Activated CD4-positive, alpha-beta T cell treated with anti-CD3 and anti-CD28 coated beads for 4 hours (primary cell): ENCODE measurements at places on chromosomes 11 and 22.

GRCh38 chr11:9887472-9887871, 223.6 kb downstream of the SWAP70 start:
- no peak for DNase-seq

DNA sequence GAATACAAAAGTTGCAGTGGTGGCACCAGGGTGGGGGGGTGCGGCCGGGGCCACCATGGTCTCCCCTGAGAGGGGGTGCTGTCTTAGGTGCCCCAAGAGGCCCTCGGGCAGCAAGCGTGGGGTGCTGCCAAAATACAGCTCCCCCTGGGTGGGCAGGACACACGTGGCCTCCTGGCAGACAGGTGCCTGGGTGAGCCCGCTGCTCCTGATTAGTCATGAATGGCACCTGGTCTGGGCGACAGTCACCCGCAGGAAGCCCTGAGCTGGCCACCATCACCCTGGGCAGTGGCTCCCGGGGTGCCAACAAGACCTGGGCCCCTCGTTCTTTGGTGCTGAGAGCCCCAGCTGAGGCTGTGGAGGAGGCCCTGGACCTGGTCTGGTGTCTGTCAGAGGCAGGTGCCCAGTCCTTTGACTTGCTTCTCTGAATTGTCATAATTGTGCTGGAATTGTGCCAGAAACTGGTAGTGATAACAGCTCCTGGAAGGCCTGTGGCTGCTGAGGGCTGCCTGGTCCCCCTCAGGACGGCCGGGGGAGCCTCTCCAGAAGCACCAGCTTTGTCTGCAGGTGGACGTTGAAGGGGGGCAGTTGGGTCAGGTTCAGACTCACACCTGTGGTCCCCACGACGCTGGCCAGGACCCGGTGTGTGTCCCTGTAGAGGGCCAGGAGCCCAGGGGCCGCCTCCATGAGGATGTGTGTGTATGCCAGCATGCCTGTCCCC, 14.8 kb downstream of the ALG12 start:
- DNase-seq, result no peak

GRCh38 chr11:117744471-117745150, 52.4 kb downstream of the DSCAML1 start:
- no peak for DNase-seq

DNA sequence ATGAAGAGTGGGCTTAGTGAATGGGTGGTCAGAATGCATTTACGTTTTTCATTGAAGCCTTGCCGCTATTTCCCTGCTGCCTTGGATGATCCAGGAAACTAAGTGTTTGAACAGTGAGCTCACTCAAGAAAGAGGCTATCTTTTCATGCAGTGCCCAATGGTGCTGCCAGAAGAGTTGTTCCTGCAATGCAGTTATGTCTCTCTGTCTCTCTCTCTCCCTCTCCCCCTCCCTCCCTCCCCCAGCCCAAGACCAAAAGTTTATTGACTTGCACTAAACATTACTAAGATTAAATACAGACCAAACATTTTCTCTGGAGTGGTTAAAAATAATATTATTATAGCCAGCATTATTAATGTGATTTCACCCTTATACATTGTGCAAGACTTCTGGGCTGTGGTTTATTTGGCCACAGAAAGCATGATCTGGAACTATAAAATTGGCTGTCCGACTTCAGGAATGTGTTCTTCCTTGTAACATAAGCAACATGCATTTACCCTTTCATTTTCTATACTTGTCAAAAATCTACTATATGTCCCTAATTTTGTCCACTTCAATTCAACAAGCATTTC, 6.6 kb upstream of the FUT4 start:
- DNase-seq, result no peak

DNA sequence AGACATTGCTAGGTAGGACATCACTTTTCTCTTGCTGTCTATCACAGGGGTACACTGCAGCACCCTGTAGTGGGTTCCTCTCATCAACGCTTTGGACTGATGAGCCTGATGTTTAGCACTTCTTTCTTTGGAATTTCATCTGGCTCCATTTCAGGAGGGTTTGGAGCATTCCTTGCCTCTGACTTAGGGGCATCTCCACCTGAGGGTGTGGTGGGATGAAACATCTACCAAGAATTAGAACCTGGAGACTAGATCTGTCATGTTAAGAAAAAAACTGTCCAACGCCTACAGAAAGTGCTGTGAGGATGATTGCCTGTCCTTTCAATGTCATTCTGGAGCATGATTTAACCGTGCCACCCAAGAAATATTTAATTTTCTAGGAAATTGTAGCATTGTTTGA, 648.4 kb downstream of the ETS1 start:
- DNase-seq, result no peak

DNA sequence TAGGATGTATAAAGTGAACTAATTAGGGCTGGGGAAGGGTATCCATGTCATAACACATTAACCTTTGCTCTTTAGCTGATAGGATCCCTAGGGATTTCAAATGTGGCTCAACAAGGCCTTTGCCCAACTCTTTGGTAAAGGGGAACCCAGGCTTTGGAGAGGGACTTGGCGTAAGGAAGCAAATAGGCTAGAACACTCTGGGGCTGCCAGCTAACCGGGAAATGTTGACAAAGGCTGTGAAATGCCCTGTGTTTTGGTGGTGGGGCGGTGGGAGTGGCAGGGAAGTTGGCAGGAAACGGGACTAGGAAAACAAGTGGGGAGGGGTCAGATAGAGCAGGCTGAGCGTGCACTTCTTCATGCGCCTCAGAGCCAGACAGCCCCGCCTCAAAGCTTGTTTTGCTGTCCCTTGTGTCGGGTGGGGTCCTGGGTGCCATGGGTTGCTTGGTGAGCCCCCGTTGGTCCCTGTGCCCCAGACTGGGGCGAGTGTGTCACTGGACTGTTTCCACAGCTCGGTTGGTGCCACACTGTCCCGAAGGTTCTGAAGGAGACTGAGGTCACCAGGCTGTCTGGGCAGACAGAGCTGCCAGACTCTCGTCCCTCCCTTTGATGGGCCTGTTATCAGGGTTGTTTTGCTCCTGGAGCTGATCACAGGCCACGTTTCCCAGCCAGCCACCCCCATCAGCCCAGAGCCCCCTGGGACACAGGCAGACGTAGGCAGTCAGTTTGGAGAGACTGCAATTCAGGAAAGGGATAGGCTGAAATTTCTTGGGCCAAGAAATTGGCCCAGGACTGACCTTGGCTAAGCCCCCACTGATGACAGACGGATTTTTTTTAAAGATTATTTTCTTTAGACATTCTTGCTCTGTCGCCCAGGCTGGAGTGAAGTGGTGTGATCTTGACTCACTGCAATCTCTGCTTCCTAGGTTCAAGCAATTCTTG, 19.6 kb downstream of the KCTD21 start:
- no peak for DNase-seq

DNA sequence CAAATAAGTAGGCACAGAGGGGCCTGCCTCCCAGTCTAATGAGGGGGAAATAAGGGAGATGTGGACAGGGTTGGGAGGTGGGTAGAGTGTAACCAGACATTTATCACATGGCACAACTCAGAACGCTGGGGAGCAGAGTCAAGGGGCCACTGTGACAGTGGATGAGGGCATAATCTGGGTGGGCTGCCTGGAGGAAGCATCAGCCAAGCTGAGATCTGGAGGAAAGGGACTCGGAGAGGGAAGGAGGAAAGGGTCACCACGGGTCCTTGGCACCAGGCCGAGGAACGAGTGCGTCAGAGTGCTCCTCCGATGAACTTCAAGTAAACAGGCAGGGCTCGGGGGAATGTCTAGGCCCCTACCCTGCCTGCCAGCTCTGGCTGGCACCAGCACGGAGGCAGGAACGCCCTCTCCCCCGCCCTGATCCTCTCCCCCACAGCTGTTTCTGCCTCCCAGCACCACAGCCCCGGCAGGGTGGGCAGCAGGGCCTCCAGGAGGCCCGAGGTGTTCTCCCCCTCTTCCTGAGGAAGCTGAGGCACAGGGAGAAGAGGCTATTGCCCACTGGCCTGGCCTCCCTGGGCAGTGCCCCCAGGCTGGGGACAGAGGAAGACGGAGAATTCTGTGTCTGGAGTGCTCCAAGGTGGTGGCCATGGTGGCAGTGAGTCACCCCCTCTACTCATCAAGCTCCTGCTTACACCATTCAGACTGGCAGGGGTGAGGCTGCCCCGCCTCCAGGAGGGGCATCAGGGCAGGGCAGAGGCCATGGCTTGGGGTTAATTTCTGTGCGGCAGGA, 4.2 kb downstream of the ALDH3B1 start:
- DNase-seq, result no peak

- DNase-seq, result no peak
Observed at GRCh38 chr11:14029440-14029839, 66.9 kb downstream of the SPON1 start.

DNA sequence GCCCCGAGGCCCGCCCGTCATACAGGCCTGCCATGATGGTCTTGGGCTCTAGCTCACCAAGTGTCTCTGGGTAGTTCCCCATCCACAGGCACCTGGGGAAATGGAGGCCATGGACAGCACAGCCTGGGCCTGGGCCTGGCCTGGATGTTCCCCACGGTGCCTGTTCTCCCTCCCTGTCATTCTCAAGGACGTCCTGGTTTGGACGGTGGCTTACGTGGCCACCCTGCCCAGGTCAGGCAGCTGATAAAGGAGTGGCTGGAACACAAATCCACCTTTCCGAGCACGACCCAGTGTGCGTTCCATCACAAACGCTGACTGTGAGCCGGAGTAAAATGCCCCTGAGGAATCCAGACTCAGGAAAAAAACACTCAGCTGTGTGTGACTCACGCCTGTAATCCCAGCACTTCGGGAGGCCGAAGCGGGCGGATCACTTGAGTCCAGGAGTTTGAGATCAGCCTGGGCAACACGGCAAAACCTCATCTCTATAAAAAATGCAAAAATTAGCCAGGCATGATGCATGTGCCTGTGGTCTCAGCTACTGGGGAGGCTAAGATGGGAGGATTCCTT, 41.2 kb upstream of the TESMIN start:
- no peak for DNase-seq

- no peak for DNase-seq
Observed at GRCh38 chr22:46578251-46578823, 40.9 kb upstream of the CELSR1 start.

DNA sequence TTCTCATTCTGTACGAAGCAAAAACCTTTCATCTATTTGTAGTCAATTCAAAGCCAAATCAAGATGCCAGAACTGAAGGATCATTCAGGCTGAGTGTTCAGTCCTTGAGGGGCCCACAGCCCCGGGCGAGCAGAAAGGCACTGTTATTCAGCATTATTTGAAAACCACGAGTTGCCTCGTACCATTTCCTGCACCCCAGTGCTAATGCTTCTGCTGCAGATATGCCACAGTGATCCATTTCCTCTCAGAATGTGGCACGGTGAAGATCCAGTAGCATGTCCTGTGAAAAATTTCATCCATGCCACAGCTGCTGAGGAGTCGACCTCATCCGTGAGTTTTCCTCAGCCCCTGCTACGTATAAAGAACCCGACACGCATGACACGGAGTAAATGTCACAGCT, 85.4 kb downstream of the OSBP2 start:
- no peak for DNase-seq

GRCh38 chr11:15333407-15333806, 218.7 kb downstream of the INSC start:
- DNase-seq, result no peak

GRCh38 chr22:20395181-20395906, 1.4 kb downstream of the ZNF74 start:
- DNase-seq, result no peak

DNA sequence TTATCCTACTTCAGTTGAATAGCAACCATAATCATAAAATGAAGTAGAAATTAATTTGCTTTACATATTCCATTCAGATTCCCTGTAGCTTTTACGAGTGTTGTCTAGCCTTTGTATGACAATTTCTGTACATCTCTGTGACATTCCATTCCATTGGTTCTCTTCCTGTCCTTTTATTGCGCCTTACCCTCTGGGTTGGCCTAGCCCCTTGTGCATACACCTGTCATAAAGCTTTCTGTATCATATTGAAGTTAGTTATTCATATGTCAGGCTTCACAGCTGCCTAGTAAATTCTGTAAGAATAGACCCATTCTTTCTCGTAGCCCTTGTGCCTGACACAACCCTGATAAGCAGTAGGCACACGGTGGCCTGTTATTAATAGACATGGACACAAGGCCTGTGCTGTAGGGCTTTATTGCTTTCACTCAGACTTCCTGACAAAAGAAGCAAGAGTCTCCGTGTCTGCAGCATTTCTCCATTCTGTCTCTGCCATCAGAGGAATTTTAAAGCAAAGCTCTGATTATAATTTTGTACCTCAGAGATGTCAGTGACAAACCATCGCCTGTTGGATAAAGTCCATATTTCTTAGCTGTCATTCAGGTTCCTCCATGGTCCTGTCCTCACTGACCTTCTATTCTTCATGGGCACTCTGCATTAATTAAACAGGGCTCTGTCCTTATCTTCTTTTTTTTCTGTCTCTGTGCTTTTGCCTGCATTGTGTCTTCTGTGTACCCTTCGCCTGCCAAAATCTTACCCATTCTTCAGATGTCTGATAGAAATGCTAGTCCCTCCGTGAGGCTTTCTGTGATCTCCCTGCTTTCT, 49.4 kb downstream of the BID start:
- DNase-seq, result no peak

DNA sequence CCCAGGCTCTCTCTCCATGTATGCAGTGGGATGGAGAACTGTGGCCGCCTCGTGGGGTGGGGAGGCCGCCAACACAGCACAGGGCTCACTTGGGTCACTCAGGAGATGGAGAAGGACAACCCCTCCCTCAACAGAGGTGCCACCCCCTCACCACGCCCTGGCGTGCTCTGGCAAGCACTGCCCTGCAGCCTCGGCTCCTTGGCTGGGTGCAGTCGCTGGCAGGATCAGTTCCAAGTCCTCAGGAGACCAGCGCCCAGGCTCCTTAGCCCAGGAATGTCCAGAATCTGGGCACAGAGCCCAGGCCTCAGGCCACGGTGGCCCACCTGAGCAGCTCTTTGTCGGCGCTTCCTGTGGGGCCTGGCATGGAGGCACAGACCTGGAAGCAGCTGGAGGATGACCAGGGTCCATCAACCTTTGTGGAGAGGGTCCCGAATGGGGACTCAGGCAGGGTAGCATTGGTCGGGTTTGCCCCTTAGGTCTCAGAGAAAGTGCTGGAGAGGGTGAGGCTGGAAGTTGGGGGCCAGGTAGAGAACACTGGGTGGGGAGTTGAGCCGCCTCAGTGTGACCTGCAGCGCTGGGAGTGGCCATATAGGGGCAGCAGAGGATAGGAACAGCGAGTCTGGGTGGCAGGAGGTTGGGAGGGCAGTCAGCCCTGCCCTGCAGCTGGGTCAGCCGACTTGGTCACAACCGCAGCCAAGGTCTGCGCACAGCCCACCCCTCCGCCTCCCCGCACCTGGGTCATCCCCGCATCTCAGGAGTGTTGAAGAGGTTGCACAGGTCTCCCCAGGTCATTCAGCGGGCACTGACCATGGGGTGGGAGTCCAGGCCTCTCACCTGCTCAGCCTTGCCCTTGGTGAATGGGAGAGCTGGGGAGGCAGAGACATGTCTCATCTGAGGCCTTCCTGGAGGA, 8.2 kb downstream of the SUSD2 start:
- DNase-seq, result no peak
